ENCODE measurements at places on chromosomes 7 and 10. TPM values are rescaled to one million over a fixed set of nuclear protein-coding genes. Genes with fewer than 3 reads are reported as not detected.

SPDYE2 gene
- not detected for total RNA-seq

NUTM2B gene
- 1.3 TPM for total RNA-seq

RBM28 gene
- total RNA-seq: 20.7 TPM

ETV1 gene
- total RNA-seq: 44.5 TPM

CYP2E1 gene
- total RNA-seq: 16.0 TPM

GIMAP6 gene
- 4.5 TPM for total RNA-seq

PHKG1 gene
- 2.5 TPM for total RNA-seq

FZD1 gene
- total RNA-seq: 14.8 TPM

TFEC gene
- 1.6 TPM for total RNA-seq

CFAP69 gene
- total RNA-seq: 16.8 TPM

PCGF6 gene
- total RNA-seq: 10.0 TPM

All from cerebellum (tissue), 4 donors.